SK-N-SH treated with all-trans-retinoic acid at 6 μM for 48 hours (cell line): ENCODE measurements at places on chromosomes 16 and 17.

- ATAC-seq, result peak; percentile 64
Observed at GRCh38 chr17:43766413-43767052, 7.9 kb upstream of the SOST start.

DNA sequence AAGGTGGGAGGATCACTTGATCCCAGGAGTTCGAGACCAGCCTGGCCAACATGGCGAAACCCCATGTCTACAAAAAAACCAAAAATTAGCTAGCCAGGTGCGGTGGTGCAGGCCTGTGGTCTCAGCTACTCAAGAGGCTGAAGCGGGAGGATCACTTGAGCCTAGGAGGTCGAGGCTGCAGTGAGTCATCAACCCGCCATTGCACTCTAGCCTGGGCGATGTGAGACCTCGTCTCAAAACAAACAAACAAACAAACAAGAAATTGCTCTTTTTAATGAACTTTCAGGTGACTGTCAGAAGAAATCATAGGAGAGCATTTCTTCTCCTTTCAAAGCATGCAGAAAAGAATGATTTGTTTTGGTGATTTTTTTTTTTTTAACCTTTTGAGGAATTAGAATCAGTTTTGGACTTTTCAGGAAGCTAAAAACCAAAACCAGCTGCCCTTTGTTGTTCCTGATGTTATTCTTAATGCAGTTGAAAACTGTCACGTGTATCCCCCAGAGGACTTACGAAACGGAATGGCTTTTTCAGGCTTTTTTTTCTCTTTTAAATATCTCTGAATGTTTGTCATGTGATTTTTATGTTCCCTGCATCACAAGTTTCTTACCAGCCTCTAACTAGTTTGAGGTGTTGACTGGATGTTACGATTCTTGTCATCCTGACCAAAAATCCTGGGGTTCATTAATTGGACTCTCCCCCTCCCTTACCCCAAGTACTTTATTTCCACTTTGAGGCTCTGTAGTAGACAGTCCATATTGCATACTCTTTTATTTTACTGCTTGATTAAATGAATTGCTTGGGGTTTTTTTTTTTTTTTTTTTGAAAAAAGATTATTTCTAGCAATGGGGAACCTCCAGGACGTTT is 34.1 kb downstream of the SNX29 start:
- ATAC-seq, result no peak

DNA sequence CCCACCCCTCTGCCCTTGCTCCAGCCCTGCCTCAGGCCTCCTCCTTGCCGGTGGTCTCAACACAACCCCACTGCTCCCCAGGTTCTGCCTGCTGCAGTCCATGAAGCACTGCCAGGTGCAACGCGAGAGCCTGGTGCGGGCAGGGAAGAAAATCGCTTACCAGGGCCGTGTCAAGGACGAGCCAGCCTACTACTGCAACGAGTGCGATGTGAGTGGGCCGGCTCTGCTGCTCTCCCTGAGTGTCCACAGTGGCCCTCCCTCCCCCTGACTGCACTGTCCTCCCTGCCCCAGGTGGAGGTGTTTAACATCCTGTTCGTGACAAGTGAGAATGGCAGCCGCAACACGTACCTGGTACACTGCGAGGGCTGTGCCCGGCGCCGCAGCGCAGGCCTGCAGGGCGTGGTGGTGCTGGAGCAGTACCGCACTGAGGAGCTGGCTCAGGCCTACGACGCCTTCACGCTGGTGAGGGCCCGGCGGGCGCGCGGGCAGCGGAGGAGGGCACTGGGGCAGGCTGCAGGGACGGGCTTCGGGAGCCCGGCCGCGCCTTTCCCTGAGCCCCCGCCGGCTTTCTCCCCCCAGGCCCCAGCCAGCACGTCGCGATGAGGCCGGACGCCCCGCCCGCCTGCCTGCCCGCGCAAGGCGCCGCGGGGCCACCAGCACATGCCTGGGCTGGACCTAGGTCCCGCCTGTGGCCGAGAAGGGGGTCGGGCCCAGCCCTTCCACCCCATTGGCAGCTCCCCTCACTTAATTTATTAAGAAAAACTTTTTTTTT is 1.8 kb upstream of the TMEM88 start:
- no peak for ATAC-seq

- peak; percentile 82 for ATAC-seq
Observed at GRCh38 chr17:65553646-65554552, 7.5 kb downstream of the AXIN2 start.

- no peak for ATAC-seq
Observed at GRCh38 chr16:13629704-13630103, 290.2 kb upstream of the ERCC4 start.

DNA sequence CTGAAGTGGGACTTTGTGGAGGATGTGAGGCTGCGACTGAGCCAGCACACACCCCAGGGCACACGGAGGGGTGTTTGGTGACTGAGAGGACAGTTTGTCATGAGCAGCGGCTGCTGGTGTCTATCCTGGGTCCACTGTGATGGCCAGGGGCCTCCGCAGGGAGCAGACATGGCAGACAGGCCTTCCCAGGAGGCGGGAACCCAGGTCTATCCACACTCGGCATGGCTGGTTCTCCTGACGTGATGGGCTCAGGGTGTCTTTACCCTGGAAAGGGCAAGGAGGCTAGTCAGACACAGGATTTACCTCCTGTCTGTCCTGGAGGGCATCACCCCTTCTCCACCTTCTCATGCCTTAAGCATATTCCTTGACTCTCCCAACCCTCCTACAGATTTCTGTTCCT is 671 bp upstream of the CD300C start:
- no peak for ATAC-seq
